Spleen (tissue), 13 donors: ENCODE measurements at places on chromosomes 16 and 17. TPM values are rescaled to one million over a fixed set of nuclear protein-coding genes. Genes with fewer than 3 reads are reported as not detected.

Gene BRIP1
- 2.6 TPM for total RNA-seq

DNA sequence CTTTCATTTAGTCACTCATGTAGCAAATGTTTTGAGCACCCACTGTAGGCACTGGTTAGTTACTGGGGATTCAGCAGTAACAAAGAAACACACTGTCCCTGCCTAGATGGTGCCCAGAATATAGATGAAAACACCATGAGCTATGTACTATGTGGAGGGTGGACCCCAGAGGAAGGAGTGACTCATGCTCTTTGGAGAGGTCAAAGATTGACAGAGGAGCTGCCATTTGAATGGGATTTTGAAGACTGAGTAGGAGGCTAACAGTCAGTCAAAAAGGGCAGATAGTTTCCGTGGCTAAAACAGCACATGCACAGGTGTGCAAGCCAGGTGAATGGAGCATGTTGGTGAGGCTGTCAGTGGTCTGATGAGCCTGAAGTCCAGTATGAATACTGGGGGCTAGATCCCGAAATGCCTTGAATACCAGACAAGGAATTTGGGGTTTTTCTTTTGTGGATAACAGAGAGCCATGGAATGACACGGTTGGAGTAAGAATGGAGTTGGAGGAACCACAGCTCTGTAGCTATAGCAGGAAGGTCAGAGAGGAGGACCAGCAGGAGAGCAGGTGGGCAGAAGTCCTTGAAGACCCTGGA, 6.1 kb downstream of the IL21R start:
- DNase-seq = no peak

Gene DRC3
- total RNA-seq = 6.2 TPM

DNA sequence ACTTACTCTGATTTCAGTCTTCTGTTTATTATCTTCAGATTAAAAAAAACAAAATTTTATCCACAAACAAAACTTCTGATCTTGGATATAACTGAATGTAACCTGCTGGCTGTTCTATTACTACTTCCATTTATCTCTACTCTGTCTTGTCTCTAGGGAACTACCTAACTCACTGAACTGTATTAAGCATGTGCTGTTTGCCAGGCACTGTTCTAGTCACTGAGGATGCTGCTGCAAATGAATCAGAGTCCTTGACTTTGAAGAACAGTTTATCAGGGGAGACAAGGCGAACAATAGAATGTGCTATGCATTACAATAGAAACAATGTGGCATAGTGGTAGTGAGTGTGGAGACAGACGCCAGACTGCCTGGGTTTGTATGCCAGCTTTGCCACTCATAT, 2.3 kb upstream of the ANKRD40 start:
- no peak for DNase-seq

DNA sequence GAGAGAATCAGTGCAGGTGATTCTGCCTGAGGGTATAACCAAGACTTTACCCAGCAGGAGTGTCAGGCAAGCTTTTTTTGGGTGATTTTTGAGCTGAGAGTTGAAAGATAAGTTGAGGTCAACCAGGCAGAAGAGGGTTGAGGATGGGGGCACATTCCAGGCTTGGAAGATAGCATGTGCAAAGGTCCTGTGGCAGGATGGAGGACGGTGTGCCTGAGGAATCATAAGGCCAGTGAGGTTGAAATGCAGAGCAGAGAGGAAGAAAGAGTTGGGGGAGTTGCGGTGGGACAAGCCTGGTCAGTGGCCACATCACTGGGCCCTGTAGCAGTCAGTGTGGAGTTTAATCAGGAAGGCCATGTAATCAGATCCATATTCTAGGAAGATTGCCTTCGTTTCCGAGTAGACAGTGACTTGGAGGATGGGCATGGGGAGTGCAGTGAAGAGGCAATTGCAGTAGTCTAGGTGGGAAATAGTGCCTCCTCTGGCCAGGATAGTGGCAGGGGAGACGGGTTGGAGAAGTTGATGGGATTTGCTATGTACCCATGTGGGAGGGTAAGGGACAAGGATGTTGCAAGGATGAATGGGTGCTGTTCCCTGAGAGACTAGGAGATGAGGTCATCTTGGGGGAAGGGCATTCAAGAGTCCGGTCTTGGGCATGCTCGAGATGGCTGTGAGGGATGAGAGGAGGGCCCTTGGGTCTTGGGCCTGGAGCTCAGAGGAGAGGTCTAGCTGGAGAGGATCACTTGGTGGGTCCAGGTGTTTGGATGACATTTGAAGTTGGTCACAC, 3.9 kb downstream of the PLEKHG4 start:
- DNase-seq = peak; percentile 10

DNA sequence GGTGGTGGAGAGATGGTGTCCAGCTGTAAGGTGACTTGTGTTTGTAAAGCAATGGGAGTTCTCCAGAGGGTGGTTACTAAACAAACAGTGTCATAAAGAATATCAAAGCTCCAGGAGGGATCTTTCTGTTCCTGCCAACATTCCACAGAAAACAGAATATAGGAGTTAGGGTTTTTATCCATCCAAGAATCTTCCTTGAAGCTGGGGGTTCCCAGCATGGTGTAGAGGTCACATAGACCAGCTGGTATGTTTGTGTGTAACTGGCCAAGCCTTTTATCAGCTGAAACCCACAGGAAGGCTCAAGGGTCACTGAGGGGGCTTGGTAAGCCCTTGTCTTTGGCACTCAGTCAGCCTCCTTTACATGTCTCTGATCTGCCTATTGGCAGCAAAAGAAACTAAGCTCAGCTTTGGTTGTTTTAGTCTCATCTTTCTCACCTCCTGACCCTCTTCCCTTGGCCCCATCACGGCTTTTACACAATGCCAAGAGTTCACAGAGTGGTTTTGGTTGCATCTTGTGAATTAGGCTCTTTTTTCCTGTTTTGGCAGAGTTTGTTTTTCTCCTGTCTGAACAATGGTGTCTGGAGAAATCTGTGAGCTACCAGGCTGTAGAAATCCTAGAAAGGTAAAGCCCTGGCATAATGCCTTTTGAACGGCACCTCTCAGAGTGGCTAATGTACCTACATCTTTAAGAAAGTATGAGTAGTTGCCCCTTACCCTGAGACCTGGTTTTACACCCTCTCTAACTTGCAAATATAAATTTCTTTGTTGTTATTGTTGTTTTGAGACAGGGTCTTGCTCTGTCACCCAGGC, 4.6 kb downstream of the CNTD1 start:
- no peak for DNase-seq
